ENCODE measurements at places on chromosomes 5 and 9.

DNA sequence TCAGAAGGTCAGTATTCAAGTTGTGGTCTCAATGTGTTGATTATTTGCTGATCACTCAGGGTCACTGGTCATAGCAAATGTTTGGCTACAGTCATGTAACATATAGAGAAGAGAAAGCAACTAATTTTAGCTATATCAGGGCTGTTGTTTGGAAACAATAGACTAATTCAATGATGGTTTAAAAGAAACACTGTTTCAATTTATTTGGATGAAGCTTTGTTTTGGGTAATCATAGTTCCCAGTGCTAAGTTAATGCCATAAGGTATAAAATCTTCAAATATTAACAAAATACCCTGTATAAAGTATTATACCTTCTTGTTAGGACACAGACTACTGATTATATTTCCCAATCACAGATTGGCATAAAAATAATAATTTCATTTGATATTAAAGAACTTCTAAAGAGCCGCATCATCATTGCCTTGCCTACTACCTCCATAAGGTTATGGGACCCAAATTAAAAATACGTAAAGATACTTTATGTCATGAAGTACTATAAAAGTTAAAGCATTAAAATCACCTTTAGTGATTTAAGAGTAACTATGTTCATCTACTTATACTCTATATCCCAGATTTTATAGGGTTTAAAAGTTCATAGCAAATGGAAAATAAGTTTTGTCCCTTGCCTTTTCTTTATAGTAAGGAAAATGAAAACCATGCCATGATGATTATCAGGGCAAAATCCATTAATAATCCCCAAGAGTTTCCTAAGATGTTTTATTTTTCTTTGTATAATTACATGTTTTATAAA lies 6.0 kb downstream of the NR3C1 start:
- no peak for DNase-seq

DNA sequence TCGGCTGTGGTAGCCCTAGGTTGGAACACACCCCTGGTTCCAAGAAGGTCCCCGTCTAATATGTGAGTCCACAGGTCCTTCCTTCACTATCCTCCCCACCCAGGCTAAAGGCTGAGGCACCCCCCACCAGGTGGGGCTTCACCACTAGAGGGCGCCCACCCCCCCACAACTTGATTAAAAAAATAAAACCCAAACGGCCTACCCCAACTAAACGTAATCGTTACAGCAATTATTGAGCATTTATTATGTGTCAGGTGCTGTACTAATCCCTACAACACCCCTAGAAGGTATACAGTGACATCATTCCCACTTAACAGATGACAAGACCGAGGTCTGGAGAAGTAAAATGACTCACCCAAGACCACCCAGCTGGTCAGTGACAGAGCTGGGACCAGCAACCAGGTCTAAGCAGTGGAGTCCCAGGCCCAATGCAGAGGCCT lies 65.0 kb downstream of the FGF18 start:
- DNase-seq: no peak

- DNase-seq: no peak
Measured at GRCh38 chr5:69271376-69271775, 36.7 kb downstream of the CDK7 start.

- DNase-seq: no peak
Measured at GRCh38 chr5:170747851-170748250, 35.7 kb upstream of the GABRP start.

GRCh38 chr9:95058795-95059386 lies 258.6 kb downstream of the FANCC start:
- no peak for DNase-seq

- no peak for DNase-seq
Measured at GRCh38 chr5:112472614-112473013, 53.5 kb upstream of the EPB41L4A start.

GRCh38 chr5:142102980-142103740 lies 5.4 kb upstream of the NDFIP1 start:
- no peak for DNase-seq

DNA sequence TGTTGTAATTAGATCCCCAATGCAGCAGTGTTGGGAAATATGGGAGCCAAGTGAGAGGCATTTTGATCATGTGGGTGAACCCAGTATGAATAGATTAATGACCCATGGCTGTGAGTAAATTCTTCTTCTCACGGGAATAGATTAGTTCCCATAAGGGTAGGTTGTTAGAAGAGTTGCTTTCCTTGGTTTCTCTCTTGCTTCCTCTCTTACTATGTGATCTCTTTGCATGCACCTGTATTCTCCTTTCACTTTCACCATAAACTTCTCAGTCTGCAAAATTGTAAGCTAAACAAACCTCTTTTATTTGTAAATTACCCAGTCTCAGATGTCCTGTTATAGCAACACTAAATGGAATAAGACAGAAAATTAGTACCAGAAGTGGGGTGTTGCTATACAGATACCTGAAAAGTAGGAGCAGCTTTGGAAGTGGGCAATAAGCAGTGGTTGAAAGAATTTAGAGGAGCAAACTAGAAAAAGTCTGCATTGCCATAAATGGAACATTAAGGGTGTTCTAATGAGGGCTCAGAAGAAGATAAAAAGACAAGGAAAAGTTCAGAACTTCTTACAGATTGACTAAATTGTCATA lies 1090.0 kb upstream of the ARRDC3 start:
- DNase-seq: no peak

- no peak for DNase-seq
Measured at GRCh38 chr9:35868933-35869332, 1.3 kb downstream of the OR13J1 start.

DNA sequence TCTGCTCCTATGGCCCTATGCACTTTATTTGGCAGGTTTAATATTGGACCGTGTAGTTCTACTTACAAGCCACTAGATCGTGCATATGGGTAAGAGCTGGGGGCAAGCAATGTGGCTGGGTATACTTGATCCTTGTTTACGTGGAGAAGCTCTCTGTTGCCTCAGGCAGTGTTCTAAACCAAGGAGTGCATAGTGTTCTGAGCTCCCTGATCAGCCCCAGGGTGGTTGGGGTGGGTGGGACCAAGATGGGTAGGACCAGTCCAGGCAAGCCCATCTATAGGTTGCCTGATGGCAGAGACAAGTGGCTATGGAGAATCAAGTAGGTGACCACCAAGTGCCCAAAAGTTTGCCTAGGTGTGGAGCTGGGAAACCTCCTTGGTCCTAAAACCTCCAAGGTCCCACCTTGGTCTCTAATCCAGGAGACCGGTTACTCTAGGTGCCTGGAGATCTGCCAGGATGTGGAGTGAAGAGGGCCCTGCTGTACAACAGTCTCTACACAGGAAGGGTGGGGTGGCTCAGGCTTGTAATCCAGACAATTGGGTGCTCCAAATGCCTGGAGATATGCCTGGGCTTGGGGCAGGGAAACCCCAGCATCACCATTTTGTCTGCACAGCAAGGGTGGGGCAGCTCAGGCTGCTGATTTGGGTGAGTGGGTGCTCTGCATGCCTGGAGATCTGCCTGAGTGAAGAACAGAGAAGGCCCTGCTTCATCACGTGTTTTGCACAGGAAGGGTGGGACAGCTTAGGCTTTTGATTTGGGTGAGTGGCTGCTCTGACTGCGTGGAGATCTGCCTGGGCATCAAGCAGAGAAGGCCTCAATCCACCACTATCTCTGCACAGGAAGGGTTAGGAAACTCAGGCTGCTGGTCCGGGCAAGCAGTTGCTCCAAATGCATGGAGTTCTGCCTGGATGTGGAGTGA lies 659.8 kb downstream of the TLE4 start:
- no peak for DNase-seq

- no peak for DNase-seq
Measured at GRCh38 chr9:100689635-100690034, 111.8 kb downstream of the CAVIN4 start.

DNA sequence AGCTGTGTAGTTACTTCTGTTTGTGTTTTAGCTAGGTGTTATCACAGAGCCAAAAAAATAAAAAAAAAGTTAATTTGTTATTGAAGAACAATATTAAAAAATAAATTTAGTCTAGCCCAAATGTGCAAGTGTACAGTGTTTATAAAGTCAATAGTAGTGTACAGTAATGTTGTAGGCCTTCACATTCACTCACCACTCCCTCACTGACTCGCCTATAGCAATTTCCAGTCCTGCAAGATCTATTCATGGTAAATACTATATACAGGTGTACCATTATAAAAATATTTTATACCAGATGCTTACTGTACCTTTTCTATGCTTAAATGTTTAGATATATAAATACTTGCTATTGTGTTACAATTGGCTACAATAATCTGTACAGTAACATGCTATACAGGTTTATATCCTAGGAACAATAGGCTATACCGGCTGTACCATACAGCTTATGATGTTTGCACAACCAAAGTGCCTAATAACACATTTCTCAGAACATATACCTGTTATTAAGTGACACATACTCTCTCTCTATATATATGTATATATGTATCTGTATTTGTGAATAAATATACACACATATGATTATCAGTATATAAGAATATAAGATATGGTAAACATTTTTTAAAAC lies 341.4 kb upstream of the EDIL3 start:
- no peak for DNase-seq

DNA sequence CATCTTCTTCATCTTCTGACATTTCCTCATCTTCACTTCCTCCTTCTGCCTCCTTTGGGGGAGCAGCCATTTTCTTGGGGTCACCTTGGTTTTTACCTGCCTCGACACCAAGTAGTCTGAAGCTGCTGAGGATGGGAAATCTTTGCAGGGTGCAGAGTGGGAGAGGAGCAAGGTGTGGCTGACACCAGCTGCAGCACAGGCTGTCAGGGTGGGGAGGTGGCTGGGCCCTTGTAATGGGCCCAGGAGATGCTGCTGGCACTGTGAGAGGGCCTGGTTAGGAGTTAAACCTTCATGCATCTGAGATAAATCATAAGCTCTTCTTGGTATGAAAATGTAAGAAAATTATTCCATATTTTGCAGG lies 7.7 kb downstream of the RABL6 start:
- DNase-seq: no peak

GRCh38 chr9:131845305-131846298 lies 105.7 kb upstream of the RAPGEF1 start:
- DNase-seq: no peak

DNA sequence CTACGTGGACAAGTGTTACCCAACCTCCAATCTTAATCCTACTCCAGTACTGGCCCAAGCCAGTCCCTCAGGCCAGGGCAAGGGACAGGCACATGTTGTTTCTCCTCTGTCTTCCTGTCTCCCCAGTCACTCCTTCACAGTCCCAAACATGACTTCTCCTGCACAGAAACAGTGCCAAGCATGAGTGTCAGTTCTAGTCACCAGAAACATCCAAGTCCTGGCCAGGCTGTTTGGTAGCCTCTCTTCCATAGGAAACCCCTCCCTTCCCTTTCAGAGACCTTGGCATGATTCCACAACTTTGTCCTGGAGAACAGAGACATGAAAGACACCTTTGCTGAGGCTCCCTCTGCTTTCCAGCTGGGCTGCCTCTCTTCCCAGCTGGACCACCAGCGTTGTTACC lies 56.2 kb upstream of the SLC2A8 start:
- DNase-seq: no peak

- DNase-seq: no peak
Measured at GRCh38 chr9:122392284-122392683, 21.5 kb downstream of the PTGS1 start.
